ENCODE measurements at places on chromosomes 6 and 20.
A peak's percentile ranks its signal among the peaks of the same experiment; 100 is the strongest.

GRCh38 chr20:61106438-61106837, 145.6 kb upstream of the CDH4 start:
- DNase-seq: no peak

- DNase-seq: peak; percentile 8
Measured at GRCh38 chr6:129281168-129281796, 398.3 kb downstream of the LAMA2 start.

GRCh38 chr6:26358511-26358981, 6.5 kb upstream of the BTN3A2 start:
- DNase-seq: no peak

GRCh38 chr20:60598528-60598927, 640.3 kb downstream of the CDH26 start:
- no peak for DNase-seq

DNA sequence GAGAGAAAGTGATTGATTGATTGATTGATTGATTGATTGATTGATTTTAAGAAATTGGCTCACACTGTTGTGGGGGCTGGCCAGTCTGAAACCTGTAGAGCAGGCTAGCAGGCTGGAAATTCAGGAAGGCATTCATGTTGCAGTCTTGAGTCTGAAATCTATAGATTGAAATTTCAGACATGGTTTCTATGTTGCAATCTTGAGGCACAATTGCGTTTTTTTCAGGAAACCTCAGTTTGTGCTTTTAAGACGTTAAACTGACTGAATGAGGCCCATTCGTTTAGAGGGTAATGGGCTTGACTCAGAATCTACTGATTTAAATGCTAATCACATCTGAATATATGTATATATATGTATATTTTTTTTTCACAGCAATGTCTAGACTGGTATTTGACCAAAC, 106.3 kb downstream of the STXBP5 start:
- DNase-seq: no peak

GRCh38 chr6:168049706-168050224, 29.2 kb downstream of the FRMD1 start:
- DNase-seq: no peak

DNA sequence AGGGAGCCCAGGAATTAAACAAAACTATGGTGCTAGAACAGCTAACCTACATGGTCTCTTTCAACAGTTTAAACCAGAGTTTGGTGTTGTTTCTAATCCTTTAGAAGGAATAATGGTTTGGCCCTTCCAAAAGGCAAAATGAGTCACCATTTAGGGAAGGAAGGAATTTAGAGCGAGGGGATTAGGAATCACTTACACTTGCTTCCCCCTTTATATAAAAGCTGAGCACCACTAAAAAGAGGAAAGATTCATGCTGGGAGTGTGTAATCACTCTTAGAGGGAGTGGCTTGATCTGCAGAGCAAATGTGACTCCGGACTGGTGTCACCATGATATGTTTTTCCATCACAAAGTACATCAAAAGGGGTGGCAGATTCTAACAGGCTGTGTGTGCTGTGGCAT, 63.6 kb downstream of the F13A1 start:
- no peak for DNase-seq

DNA sequence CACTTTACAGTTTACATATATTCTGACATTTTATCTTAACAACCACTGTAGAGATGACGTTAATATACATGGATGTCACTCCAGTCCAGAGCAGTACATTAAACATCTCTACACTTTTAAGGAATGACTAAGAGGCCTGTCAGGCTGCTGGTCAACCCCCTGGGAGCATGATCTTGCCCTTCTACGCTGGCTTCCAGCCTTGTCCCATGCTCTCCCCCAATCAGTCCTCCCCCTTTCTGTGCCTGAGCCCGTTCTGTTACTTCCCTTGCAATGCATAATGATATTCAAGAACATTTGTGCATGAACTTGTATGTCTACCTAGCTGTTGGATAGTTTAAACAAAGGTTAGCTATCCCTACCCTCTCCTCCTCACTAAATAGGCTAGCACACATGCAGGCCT, 40.5 kb upstream of the PLCB4 start:
- no peak for DNase-seq

GRCh38 chr20:7703551-7703961, 236.7 kb downstream of the HAO1 start:
- DNase-seq: peak; percentile 7

DNA sequence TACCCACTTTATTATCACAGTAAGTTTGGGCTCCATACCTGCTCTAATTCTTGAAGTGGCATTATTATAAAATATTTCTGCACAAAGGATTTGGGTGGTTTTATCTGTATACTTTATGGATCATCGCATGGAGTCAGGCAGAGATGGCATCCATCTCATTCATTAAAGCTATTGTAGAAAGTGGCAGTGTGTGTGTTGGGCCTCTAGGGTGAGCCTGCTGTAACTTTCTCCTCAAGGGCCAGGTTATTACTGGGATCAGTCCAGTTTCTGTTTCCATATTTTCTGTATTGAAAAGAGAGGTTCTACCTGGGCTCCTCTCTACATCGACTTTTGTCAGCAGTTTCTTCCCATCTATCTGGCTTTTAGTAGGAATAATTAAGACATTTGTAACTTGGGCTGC, 511.1 kb downstream of the MMUT start:
- DNase-seq: no peak

- DNase-seq: peak; percentile 20
Measured at GRCh38 chr6:148250975-148251685, 91.5 kb upstream of the SASH1 start.

DNA sequence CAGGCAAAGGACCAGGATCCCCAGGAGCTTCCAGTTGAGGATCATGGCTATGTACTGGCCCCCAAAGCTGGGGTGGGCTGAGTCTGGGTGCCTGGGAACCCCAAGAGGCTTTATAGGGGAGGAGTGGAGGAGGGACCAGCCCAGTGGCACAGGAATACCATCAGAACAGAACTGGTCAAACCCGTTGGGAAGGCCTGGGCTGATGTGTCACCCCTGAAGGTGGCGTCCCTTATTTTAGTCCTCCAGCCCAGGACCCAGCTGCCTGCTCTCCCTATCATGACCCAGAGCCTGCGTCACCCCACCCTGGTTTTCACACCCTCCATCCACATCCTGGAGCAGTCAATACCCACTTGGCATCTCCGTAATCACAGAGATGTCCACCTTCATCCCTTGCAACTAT, at the start of gene PSORS1C2:
TSS of gene PSORS1C2 (minus strand) at position 85 of the 400 bp plus-strand sequence. CDS start at position 45, 40 bp downstream.
- DNase-seq: no peak

DNA sequence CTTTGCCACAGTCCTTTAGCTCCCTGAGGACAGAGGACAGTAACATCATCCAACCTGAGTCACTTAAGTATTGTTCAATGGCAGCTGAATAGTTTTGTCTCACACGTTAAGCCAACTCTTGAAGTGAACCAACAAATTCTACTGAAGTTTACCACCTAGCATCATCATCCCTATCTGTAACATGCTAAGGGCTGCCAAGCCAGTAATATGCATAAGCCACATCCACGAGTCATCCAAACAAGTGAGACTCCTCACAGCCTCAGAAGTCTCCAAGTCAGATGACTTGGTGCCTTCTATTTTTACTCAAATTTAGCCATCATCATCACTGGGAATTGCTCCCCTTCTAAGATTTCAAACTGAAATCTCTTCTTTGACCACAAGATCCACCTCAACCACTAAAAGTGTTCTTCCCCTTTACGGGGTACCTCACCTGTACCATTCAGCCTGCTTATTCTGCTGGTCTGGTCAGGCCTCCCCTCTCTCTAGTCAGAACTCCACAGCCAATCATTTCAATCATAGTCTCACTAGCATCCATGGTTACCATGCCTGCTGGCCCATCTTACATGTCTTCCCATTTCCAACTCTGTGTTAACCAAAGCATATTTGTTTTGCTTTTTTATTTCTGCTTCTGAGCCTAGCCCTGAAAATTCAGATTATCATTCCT, 73.7 kb downstream of the DTNBP1 start:
- DNase-seq: no peak

GRCh38 chr6:134675110-134676054, 274.5 kb downstream of the ALDH8A1 start:
- DNase-seq: peak; percentile 70

DNA sequence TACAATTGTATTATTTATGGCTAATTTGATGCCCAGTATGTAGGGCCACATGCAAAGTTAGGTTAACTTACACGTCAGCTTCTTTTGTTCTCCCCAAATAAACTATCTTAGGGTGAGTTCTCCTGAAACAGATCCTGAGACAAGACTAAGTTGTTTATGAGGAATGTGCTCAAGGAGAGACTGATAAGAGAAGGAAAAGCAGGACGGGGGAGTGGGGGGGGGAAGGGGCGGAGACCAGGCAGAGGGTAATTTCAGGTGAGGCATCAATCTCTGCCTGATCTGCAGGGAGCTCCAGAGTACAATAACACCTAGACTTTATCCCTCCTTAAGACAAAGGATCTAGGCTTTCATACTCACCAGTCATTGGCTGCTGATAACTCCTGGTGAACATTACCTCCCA, 220.6 kb upstream of the BTBD3 start:
- no peak for DNase-seq

DNA sequence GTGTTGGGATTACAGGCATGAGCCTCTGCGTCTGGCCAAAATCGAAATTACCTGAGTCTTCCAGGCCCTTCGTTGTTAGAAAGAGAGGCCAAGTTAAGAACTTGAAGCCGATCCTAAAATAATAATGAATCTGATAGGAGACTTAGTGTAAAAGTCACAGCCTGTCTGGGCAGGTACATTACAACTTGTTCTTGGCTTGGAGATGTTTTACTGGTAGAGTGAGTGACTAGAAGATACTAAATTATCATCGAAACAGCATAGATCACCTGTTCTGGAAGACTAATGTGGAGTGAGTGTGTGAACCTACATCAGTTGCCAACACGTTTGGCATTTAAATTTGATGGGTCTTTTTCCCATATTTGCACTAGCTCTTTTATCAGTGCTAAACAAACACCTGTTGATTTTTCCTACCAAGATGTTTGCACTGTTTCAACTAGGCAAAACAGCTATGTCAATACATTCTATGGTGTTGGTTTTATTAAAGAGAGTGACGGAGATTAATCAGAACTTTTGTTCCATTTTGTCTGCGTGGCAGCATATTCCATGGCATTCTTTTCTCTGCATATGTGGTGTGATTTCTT, 4.6 kb upstream of the TMEM217 start:
- DNase-seq: no peak

GRCh38 chr20:39117491-39117890, 155.3 kb downstream of the DHX35 start:
- DNase-seq: no peak

GRCh38 chr6:38154731-38155130, 335.2 kb downstream of the ZFAND3 start:
- DNase-seq: no peak

GRCh38 chr20:35842361-35842760, 70.5 kb downstream of the PHF20 start:
- DNase-seq: no peak

DNA sequence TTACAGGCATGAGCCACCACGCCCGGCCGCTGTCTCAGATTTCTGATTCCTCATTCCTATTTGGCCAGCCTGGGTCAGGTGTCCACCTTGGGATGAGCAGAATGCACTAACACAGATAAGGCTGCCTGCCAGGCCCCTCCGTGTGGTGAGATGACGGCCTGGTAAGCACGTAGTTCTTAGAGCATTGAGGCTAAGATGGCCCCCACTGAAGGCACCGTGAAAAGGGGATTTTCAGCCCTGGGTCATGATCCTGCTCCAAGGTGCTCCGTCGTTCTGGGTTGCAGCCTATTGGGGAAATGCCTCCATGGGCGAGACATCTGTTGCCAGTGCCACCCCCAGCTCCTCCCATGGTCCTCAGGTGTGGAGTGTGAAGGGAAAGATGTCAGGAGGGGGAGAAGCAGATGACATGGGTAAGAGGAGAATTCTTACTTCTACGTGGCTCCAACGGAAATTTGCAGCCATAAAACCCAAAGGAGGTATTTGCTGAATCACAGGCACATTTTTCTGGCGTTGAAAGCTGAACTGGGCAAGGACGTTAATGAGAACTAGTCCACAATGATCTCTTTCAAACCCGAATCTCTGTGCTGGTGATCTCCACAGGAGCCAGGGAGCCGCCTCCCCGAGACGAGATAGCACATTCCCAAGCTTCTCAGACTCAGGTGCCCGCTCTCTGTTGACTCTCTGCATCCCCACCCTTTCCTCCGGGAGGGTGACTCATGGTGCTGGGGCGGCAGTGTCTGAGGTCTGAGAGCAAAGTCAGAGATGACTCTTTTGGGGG, 34.0 kb upstream of the BMP6 start:
- DNase-seq: no peak

- peak; percentile 82 for DNase-seq
Measured at GRCh38 chr20:37986873-37987601, 46.2 kb downstream of the TTI1 start.

DNA sequence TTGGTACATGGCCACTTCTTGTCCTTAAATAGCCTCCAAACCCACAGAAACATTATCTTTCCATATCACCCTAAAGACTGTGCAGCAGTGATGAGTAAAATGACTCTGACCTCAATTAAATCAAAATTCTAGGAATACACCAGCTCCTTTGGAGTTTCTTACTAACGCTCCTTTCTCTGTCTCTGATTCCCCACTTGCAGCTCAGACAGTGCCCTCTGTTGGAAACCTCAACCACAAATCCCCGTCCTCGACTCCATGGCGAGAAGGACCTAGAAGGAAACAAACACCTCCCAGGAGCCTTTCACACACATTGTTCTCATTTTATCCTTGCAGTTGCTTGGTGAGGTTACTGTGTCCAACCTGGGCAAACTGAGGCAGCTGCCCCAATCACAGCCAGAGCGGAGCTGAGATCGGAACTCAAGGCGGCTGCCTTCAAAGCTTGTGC, 17.7 kb upstream of the PARD6B start:
- DNase-seq: peak; percentile 47

GRCh38 chr6:130282234-130282995, 59.7 kb upstream of the SAMD3 start:
- DNase-seq: no peak

- DNase-seq: no peak
Measured at GRCh38 chr6:154749341-154749740, 16.1 kb downstream of the SCAF8 start.

DNA sequence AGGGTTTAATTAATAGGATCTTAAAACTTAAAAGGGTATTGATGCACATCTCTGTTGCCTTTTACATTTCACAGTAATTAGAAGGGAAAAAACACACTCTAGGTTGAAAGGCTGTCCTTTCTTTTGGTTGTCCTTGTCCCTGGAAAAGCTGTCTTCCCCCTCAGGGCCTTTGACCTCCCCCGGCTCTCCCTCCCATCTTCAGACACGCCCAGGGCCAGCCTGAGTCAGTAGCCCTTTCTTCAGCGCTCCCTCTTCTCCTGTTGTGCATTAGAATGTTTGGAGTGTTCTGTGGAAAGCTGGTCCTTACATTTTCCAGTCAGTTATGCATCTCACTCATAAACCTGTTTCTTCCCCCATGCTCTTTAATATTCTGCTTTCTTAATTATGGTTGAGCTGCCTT, 157.0 kb downstream of the MTHFD1L start:
- DNase-seq: no peak

GRCh38 chr20:63837479-63837878, 6.4 kb upstream of the ZBTB46 start:
- no peak for DNase-seq

GRCh38 chr20:46512943-46513844, at the start of gene ZNF334:
Gene ZNF334, minus strand, starts transcription at chr20:46513559. Its CDS starts 1,457 bp downstream, at chr20:46512102.
- DNase-seq: peak; percentile 88

All from G401 (cell line).